ENCODE measurements at places on chromosomes 1 and 21. TPM values are rescaled to one million over a fixed set of nuclear protein-coding genes. Genes with fewer than 3 reads are reported as not detected.

DNA sequence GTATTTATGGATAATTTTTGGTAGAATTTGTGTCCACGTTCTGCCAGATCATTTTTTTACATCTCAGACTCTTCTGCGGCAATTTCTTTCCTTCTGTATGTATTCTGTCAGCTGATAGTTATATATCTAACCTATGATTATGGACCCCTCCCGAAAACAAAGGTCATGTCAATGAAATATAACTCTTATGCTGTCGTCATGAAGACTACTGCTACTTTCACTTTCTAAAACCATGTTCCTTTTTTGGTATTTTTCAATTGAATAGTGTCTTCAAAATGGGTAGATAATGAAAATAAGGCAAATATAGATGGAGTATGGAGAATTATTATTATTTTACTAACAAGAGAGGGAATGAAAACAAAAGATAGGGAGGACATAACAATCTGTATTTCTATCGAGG is 3.2 kb downstream of the ANGPTL1 start:
- no peak for DNase-seq
- peak overlapping the region; percentile 23 for H3K4me3 ChIP-seq
- H3K4me1 ChIP-seq, result peaks cover 10% of the 10 kb centered on the region
- H3K27me3 ChIP-seq, result no peaks in the 10 kb centered on the region

GRCh38 chr1:81679942-81680341 is 120.8 kb upstream of the ADGRL2 start:
- H3K4me1 ChIP-seq, result peaks cover 10% of the 10 kb centered on the region
- no peaks in the 10 kb centered on the region for H3K27me3 ChIP-seq
- no peak overlapping the region for H3K4me3 ChIP-seq
- no peak overlapping the region for H3K27ac ChIP-seq

DNA sequence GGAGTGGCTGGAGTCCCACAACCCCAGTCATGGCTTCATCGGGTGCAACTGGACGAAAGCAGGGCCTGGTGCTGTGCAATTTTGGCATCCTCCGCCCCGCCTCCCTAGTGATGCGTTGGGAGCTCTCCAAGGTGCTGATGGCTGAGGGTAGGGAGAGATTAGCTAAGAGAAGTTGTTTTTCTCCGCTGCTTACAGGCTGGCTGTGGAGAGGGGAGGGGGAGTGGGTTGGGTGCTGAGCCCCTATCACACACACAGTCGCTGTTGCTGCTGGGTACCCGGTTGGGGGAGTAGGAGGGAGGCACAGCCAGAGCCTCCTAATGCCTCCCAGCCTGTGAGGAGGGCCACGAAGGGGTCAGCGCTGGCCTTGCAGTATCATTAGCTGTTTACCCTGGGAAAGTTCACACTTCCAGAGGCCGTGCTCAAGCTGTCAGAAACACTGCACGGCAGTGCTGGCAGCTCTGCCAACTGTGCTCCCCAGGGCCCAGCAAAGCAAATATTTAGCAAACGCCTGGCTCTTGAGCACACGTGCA is 110.0 kb downstream of the GRIK3 start:
- H3K36me3 ChIP-seq, result no peaks in the 10 kb centered on the region
- DNase-seq, result no peak
- H3K27me3 ChIP-seq, result peaks cover 16% of the 10 kb centered on the region
- no peak overlapping the region for H3K4me3 ChIP-seq
- no peak overlapping the region for H3K27ac ChIP-seq
- H3K4me1 ChIP-seq, result no peaks in the 10 kb centered on the region

GRCh38 chr21:29376556-29376955 is 77.8 kb downstream of the BACH1 start:
- no peaks in the 10 kb centered on the region for H3K36me3 ChIP-seq
- H3K4me1 ChIP-seq, result no peaks in the 10 kb centered on the region
- peak; percentile 42 for DNase-seq
- no peak overlapping the region for H3K4me3 ChIP-seq
- no peaks in the 10 kb centered on the region for H3K27me3 ChIP-seq

Gene FAM78B
- 0.96 TPM for total RNA-seq

Gene SPATA46
- total RNA-seq, result not detected

DNA sequence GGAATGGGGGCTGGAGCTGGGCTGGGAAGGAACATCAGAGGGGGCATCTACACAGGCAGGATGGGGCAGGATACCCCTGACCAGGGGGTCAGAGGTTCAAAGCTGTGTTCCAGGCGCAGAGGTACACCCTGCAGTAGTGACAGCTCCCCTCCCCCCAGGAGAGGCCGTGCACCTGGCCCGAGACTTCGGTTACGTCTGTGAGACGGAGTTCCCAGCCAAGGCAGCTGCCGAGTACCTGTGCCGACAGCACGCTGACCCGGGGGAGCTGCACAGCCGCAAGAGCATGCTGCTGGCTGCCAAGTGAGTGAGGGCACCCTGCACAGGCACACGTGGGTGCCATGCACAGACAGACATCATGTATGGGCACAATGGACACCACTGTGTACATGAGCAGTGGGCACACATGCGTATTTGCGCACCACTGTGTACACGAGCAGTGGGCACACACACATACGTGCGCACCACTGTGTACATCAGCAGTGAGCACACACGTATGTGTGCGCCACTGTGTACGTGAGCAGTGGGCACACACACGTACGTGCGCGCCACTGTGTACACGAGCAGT is 17.4 kb downstream of the TFAP2E start:
- no peaks in the 10 kb centered on the region for H3K4me1 ChIP-seq
- no peak for DNase-seq
- no peak overlapping the region for H3K27ac ChIP-seq

Gene SERPINC1
- not detected for total RNA-seq

GRCh38 chr1:11930571-11931445 is 3.7 kb upstream of the PLOD1 start:
- H3K4me3 ChIP-seq, result no peak overlapping the region
- H3K27ac ChIP-seq, result peak overlapping the region; percentile 1
- H3K4me1 ChIP-seq, result peaks cover 10% of the 10 kb centered on the region
- DNase-seq, result no peak
- H3K36me3 ChIP-seq, result no peaks in the 10 kb centered on the region
- H3K27me3 ChIP-seq, result no peaks in the 10 kb centered on the region
